ENCODE measurements at places on chromosomes 2 and 18.

GRCh38 chr2:58155160-58155778, 85.9 kb downstream of the FANCL start:
- no peak for DNase-seq

- DNase-seq, result no peak
Observed at GRCh38 chr2:155381436-155381835, 682.9 kb downstream of the KCNJ3 start.

DNA sequence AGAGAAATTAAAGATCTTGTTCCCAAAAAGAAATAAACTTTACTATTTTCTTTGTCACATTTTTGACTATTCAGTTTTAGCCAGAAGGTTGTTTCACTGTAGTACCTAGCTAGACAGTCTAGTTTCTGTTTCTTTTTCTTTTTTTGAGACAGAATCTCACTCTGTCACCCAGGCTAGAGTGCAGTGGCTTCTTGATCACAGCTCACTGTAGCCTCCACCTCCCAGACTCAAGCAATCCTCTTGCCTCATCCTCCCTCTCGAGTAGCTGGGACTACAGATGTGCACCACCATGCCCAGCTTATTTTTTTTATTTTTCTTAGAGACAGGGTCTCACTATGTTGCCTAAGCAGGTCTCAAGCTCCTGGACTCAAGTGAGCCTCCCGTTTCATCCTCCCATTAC, 2.2 kb downstream of the RBM45 start:
- peak; percentile 10 for DNase-seq

DNA sequence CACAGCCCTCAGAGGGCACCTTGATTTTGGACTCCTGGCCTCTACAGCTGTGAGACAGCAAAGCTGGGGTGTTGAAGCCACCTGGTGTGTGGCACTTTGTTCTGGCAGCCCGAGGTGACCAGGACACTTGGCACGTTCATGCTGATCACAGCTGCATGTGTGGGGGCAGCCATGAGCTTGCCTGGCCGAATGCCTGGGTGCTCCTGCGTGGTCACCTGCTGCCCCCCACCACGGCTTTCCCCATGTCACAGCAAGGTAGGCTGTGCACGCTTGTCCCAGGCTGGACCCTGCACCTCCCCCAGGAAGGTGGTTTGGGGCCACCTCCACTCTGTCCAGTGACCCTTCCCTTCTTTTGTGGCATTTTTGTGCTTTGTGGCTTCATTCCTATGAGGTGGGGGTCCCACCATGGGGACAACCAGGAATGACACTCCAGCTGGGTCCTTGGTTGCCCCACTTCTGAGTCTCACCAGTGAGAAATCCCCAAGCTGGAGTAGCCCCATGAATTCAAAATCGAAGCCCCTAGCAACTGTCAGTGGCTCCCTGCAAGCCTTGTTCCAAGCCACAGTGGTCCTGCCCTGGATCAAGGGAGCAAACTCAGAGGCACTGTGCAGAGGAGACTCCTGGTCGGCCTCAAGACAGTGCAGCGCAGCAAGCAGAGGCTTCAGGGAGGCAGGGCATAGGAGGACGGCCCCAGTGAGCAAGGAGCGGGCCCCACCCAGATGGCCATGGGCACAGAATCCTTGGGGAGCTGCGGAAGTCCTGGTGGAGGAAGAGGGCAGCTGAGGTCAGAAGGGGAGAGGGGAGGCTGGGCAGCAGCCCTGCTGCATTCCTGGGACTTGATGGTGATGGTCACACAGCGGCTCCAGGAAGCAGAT, 121.4 kb upstream of the HS6ST1 start:
- DNase-seq, result no peak

GRCh38 chr2:97718942-97719341, 5.6 kb downstream of the ZAP70 start:
- DNase-seq, result peak; percentile 43

GRCh38 chr2:127106457-127106990, 430 bp downstream of the BIN1 start:
- peak; percentile 48 for DNase-seq

GRCh38 chr2:127424598-127425520, 6.6 kb downstream of the PROC start:
- DNase-seq, result no peak

DNA sequence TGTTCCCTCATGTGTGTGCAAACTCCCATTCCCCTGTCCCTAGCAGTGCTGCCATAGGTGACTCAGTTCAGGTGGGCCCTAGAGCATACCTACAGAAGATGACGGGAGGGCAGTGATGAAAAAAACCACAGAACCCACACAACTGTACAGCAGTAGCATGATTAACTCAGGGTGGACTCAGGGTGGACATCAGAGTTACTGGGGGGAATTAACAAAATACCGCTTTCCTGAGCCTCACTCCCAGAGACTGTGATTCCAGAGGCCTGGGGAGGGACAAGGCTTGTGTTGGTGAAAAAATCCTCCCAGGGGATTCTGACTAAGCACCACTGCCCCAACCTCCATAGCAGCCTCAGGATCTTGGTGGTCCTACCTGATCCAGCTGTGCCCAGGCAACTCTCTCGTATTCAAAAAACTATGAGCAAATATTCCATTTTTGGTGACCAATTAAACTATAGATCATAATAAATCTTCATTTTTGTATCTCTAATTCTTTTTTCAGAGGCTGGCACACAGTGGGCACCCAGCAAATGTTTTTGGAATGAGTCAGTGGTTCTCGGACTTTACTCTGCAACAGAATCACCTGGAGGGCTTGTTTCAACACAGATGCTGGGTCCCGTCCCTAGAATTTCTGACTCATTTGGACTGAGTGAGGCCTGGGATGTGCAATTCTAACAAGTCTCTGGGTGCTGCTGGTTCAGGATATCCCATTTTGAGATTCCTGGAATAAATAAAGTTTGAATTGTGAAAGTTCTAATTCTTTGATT, 84.1 kb upstream of the NABP1 start:
- DNase-seq, result no peak

- DNase-seq, result no peak
Observed at GRCh38 chr2:21256006-21256405, 132.2 kb downstream of the TDRD15 start.

- no peak for DNase-seq
Observed at GRCh38 chr2:209367075-209367747, 56.6 kb upstream of the MAP2 start.

DNA sequence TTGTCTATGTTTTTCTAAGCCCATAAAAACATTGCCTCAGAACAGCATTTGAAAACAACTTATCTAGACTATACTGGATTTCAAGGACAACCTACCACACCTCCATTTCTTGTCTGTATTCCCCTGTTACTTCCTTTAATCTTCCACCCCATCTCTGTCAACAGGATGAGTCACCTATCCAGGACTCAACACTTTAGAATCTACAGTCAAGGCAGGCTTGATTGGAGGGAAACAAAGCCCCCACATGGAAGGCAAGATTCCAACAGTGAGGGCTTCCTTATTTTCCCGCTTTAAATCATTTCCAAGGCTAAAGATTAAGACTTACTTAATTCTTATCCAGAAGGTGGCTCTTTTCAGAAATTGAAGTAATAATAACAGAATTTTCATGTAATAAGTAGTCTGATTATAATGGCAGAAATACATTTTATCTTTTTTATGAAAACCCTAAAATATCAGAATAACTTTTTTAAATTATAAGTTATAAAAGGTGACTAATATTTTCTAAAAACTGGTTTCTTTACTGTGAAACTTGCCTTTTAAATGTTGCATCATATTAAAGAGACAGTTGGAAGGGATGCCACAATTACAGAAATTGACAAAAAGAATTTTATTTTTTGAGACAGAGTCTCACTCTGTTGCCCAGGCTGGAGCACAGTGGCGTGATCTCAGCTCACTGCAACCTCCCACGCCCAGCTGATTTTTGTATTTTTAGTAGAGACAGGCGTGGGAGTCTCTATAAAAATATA, 138.7 kb upstream of the CCDC150 start:
- DNase-seq, result no peak

DNA sequence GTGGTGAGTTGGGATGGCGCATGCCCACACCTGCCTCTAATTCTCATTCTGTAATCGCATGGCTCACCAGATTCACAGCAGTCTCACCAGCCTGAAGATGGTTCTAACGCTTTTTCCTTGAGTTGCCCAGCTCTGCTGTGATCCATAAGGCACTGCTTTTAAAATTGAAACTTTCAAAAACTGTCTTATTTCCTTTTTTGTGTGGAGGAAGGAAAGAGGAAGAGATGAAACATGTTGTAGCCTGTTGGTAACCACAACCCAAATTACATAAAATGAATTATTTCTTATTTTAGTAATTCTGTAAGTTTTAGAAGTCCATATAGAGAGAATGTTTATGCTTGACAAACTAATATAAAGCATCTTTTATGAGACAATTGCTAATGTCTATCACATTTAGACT, 165.4 kb downstream of the RBM43 start:
- no peak for DNase-seq

- no peak for DNase-seq
Observed at GRCh38 chr2:159445307-159445706, 158.8 kb upstream of the WDSUB1 start.

- DNase-seq, result no peak
Observed at GRCh38 chr18:26088487-26088886, 1.9 kb downstream of the SS18 start.

- no peak for DNase-seq
Observed at GRCh38 chr18:64294967-64295366, 146.1 kb upstream of the LINC00305 start.

- DNase-seq, result peak; percentile 63
Observed at GRCh38 chr18:3262234-3263131, 550 bp downstream of the MYL12B start.

DNA sequence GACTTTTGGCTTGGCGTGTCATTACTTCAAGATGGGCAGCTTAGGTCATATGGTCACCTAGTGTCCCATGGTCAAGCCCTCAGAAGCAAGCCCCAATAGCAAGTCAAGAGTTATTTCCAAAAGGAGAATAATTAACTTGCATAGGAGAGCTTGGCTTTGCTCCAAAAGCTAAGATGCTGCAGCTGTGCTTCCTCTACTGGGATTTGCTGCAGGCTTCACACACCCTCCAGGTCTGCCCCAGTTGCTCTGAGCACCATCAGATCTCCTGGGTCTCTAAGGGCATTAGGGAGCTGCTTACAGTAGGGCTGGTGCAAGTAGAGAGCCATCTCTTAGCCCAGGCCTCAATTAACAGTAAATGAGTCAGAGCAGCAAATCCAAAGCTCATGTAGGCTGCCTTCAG, 46.6 kb downstream of the THUMPD2 start:
- no peak for DNase-seq

DNA sequence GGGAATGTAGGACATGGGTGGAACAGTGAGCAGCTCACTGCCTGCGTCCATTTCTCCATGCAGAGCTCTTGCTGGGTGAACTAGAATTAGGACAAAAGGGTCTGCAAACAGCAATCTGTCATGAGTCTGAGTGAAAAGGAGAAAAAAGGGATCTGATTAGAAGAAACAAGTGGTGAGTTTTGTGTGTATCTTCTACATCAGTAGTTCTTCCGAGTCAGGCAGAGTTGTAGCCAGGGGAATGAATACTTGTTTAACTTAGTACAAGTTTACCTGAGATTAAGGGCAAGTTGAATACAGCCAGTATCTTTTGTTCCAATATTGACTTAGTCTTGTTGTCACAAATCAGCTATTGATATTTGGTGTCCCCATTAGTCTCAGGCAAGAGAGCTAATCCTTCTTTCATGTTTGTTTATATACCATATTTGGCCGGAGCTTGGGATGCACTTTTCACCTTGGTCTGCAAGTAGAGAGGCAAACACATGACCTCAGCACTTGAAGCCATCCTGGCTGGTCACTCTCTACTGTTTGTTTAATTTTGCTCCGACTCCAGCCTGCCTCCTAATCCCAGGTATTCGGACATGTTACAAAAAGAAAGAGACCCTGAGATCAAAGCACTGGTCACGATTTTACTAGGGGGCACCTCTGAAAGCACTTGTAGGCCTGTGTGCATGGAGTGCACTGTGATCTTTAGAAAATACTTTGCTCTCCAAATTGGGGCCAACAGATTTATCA, 211.0 kb upstream of the NT5C1B start:
- DNase-seq, result no peak

DNA sequence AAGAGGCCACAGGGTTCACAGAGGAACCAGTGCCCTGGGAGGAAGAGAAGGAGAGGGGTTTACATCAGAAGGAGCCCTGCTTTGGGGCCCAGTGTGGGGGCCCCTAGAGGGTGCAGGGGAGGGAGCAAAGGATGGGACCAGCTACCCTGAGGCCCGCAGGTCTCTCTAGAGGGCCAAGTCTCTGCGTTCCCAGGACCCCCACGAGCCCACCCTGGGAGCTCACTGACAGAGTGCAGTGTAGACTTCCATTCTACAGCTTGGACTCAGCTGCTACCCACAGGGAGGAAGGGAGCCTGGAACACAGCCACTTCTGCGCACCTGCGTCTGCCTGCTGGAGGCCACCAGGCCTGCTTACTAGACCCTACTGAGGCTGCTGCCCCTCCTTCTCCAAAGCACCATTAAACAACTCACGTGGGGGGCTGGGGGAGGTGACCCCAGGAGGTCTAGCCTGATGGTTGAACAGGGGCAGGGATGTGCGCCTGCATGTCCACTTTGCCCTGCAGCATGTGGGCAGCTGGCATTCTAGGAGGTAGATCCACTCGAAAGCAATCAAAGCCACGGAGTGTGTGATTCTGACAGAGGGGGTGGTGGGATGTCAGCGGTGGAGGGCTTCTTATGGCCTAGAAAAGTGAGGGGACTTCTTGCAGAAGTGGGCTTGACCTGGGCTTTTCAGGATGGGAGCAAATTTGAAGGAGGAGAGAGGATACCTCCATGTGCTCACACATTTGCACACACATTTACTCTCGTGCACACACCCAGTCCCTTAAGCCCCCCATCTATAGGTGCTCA, 90.2 kb downstream of the ZFP36L2 start:
- peak; percentile 39 for DNase-seq

DNA sequence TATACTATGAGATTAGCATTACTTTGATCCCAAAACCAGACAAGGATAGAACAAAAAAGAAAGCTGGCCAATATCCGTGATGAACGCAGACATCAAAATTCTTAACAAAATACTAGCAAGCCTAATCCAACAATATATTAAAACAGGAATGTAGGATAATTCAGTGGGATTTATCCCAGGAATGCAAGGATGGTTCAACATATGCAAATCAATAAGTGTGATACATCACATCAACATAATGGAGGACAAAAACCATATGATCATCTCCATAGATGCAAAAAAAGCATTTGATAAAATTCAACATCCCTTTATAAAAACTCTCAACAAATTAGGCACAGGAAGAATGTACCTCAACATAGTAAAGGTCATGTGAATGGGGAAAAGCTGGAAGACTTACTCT, 158.5 kb downstream of the KCNE4 start:
- no peak for DNase-seq

GRCh38 chr2:114651933-114652332, 209.5 kb downstream of the DPP10 start:
- no peak for DNase-seq

DNA sequence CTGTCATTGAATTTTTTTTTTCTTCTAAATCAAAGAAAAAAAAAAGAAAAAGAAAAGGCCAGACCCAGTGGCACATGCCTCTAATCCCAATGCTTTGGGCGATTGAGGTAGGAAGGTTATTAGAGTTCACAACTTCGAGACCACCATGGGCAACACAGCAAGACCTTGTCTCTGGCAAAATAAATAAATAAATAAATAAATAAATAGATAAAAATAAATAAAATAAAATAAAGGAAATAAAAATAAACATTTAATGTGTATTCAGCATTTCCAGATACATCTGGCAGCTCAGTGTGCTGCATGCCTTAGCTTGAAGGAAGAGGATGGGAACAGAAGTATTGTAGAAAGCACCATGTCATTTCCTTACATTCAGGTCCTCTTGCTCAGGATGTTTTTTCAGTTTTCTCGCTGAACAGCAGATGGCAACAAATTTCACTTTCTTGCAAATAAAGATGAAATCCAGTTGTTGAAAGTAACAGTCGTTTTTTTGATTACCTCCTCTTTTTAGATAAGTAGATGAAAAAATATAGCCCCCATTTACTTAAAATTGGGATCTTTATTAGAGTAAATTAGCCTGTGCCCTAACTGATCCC, 25.7 kb upstream of the FAM178B start:
- DNase-seq, result peak; percentile 11

Measured in activated CD4-positive, alpha-beta T cell treated with anti-CD3 and anti-CD28 coated beads for 36 hours (primary cell).